T-helper 1 cell treated with Interleukin-12 subunit alpha and Interleukin-12 subunit beta and Interleukin-4 antibody, amounts not matched to agents 30 ng/mL and 1 ng/mL, for 36 hours (primary cell): ENCODE measurements at places on chromosomes 1 and 21. TPM values are rescaled to one million over a fixed set of nuclear protein-coding genes. Genes with fewer than 3 reads are reported as not detected.

INAVA gene
- not detected in 2 replicates for total RNA-seq

CACNA1E gene
- total RNA-seq, result 0.05 TPM in 2 replicates

AKR1A1 gene
- 177 and 196 TPM in 2 replicates for total RNA-seq

COQ8A gene
- 32.4 and 32.7 TPM in 2 replicates for total RNA-seq

S100B gene
- 0.49 TPM in 1 of 2 replicates, not detected in the other for total RNA-seq

AIRE gene
- total RNA-seq, result 2.0 and 2.8 TPM in 2 replicates

OXCT2 gene
- total RNA-seq, result 0.22 TPM in 1 of 2 replicates, not detected in the other

G0S2 gene
- 47.5 and 51.7 TPM in 2 replicates for total RNA-seq

OLFML3 gene
- total RNA-seq, result 0.27 TPM in 2 replicates

S100A2 gene
- total RNA-seq, result 0.78 TPM in 1 of 2 replicates, not detected in the other

TEX38 gene
- 0.34 TPM in 1 of 2 replicates, not detected in the other for total RNA-seq

ADAMTS5 gene
- total RNA-seq, result not detected in 2 replicates

NFYC gene
- total RNA-seq, result 98.8 and 103 TPM in 2 replicates

SPRR2E gene
- not detected in 2 replicates for total RNA-seq

CFAP141 gene
- not detected in 2 replicates for total RNA-seq

OPRD1 gene
- total RNA-seq, result not detected in 2 replicates

GJA8 gene
- not detected in 2 replicates for total RNA-seq

FABP3 gene
- not detected in 2 replicates for total RNA-seq

MYOG gene
- not detected in 2 replicates for total RNA-seq

DCST1 gene
- not detected in 2 replicates for total RNA-seq

IGSF9 gene
- not detected in 2 replicates for total RNA-seq

MPL gene
- not detected in 2 replicates for total RNA-seq

NECTIN4 gene
- total RNA-seq, result not detected in 2 replicates

NGF gene
- total RNA-seq, result not detected in 2 replicates

KIRREL1 gene
- not detected in 2 replicates for total RNA-seq

MTARC1 gene
- total RNA-seq, result not detected in 2 replicates

NHLH1 gene
- 0.85 and 0.93 TPM in 2 replicates for total RNA-seq

FCER1A gene
- total RNA-seq, result not detected in 2 replicates

GNG4 gene
- total RNA-seq, result 3.3 and 3.7 TPM in 2 replicates

SLAMF7 gene
- 56.4 and 60.1 TPM in 2 replicates for total RNA-seq

MXRA8 gene
- total RNA-seq, result 0.25 and 0.27 TPM in 2 replicates

KCND3 gene
- not detected in 2 replicates for total RNA-seq

IVL gene
- total RNA-seq, result not detected in 2 replicates

PLPP3 gene
- not detected in 2 replicates for total RNA-seq
